ENCODE measurements at places on chromosomes 12 and 14. TPM values are rescaled to one million over a fixed set of nuclear protein-coding genes. Genes with fewer than 3 reads are reported as not detected.

PLEKHG7 gene
- total RNA-seq, result not detected

TMEM119 gene
- total RNA-seq, result not detected

SDR39U1 gene
- total RNA-seq, result 22.5 TPM

REM2 gene
- 0.11 TPM for total RNA-seq

DCN gene
- total RNA-seq, result not detected

IFNG-AS1 gene
- total RNA-seq, result not detected

CLEC4C gene
- total RNA-seq, result not detected

FGD4 gene
- total RNA-seq, result 8.1 TPM

PIK3C2G gene
- 0.19 TPM for total RNA-seq

DAO gene
- total RNA-seq, result not detected

CEP128 gene
- total RNA-seq, result 5.8 TPM

TOMM20L gene
- not detected for total RNA-seq

SERPINA1 gene
- total RNA-seq, result 3.0 TPM

RHEBL1 gene
- 9.5 TPM for total RNA-seq

INTS13 gene
- 51.8 TPM for total RNA-seq

KLRC1 gene
- total RNA-seq, result not detected

ANO2 gene
- total RNA-seq, result 0.21 TPM

TAS2R46 gene
- 0.61 TPM for total RNA-seq

SALL2 gene
- total RNA-seq, result 3.2 TPM

B3GNT4 gene
- total RNA-seq, result 0.37 TPM

PMCH gene
- not detected for total RNA-seq

MYF6 gene
- not detected for total RNA-seq

KLRC4 gene
- total RNA-seq, result not detected

NOXRED1 gene
- not detected for total RNA-seq

ENDOU gene
- total RNA-seq, result 0.13 TPM

GSKIP gene
- 12.6 TPM for total RNA-seq

CISTR gene
- not detected for total RNA-seq

CBLN3 gene
- 0.75 TPM for total RNA-seq

LRRC10 gene
- not detected for total RNA-seq

EIF2S3B gene
- total RNA-seq, result 2.8 TPM

RNASE7 gene
- not detected for total RNA-seq

DIO3 gene
- not detected for total RNA-seq

MGST1 gene
- total RNA-seq, result 35.5 TPM

SMCO2 gene
- not detected for total RNA-seq

PTPRB gene
- 0.98 TPM for total RNA-seq

SSTR1 gene
- total RNA-seq, result not detected

KRT83 gene
- 0.08 TPM for total RNA-seq

TMPRSS12 gene
- total RNA-seq, result not detected

CYP46A1 gene
- not detected for total RNA-seq

YAF2 gene
- total RNA-seq, result 15.5 TPM

CDH24 gene
- total RNA-seq, result 7.8 TPM

ATF7IP gene
- total RNA-seq, result 33.0 TPM

AMDHD1 gene
- 0.45 TPM for total RNA-seq

TAS2R9 gene
- total RNA-seq, result not detected

AQP2 gene
- total RNA-seq, result not detected

LRP1-AS gene
- not detected for total RNA-seq

POLE gene
- total RNA-seq, result 84.5 TPM

RNASE3 gene
- not detected for total RNA-seq

BICDL1 gene
- 0.16 TPM for total RNA-seq

RAB3IP gene
- 20.2 TPM for total RNA-seq

PRPH gene
- total RNA-seq, result 1.0 TPM

TAS2R20 gene
- 0.91 TPM for total RNA-seq

ADAM21 gene
- total RNA-seq, result 0.04 TPM

GALNT6 gene
- total RNA-seq, result 9.7 TPM
